ENCODE measurements at places on chromosomes 5 and 9.
A peak's percentile ranks its signal among the peaks of the same experiment; 100 is the strongest.

DNA sequence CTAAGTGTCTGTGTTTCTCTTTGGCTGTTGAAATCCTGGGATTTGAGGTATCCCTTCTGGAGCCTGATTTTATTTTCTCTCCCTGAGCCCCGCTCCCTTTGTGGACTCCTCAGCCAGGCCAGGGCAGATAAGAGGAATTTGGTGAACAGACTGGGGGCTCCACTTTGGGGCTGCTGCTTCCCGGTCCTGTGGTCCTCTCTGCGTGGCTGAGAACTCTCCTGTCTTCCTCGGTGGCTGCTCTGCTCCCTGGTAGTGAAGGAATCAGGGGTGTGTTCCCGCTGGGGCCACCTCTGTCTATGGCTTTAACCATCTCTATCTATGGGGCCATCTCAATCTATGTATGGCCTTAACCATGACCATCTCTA lies 71.7 kb upstream of the SH3PXD2B start:
- DNase-seq, result no peak

GRCh38 chr5:17224858-17225511 lies 7.6 kb downstream of the BASP1 start:
- no peak for DNase-seq

- DNase-seq, result no peak
Observed at GRCh38 chr9:131685753-131686706, 53.8 kb downstream of the RAPGEF1 start.

DNA sequence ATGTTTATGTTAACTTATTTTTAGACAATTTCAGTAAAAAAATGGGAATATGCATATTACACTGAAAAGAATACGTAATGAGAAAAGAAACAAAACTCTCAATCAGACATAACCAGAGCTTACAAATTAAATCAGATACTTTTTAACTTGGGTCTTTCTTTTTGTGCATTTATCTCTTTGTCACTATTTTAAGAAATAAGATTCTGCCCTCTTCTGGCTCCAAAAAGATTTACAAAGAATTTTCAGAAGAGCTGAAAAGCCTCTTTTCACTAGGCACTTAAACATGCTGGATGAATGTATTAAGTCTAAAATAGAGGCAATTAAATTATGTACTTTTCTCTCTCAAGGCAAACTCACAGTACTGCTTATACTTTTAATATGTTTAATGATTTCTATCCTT lies 55.5 kb downstream of the CEP120 start:
- DNase-seq, result no peak

DNA sequence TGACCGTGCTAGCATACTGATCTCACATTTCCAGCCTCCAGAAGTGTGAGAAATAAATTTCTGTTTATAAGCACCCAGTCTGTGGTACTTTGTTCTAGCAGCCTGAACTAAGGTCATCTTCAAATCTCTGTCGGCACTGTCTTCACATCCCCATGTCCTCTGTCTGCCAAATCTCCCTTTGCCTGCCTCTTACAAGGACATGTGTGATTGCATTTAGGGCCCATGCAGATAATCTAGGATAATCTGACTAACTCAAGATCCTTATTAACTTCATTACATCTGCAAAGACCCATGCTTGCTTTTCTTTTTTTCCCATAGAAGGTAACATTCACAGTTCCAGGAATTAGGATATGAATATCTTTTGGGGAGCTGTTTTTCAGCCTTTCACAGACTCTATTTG lies 132.7 kb downstream of the AOPEP start:
- DNase-seq, result no peak

GRCh38 chr9:88182501-88182900 lies 44.2 kb upstream of the SPATA31C2 start:
- no peak for DNase-seq

DNA sequence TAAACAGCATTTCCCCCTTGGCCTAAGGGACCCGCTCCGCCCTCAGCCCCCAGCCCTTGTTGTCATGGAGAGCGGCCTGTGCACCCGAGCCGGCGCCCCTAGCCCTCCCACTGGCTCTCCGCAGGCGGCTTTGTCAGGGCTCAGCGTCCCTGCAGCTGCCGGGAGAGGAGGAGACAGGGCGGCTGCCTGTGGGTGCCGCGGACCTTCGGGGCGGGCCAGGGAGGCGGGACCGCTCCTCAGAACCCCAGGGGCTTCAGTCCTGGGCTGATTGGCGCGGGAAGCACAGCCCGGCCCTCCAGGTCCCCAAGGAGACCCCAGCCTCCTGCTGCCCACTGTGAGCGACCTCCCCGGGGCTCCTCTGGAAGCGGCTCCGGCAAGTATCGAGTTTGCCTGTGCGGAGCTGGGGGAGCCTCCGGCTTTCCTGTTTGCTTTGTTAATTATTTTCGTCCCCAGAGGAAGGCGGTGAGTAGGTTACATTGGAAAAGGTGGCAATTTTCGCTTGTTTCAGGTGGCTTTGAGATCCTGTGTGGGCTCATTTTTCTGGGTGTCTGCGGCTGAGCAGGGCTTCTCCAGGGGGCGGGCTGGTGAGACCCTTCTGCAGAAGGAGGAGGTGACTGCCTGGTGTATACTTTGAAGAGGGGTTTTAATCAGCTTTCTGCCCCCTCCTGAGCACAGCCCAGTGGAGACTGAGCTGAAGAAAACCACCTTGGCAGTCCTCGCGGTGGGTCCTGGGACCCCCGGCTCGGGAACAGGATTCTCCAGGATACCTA lies at the start of gene FGD3:
Gene FGD3 (plus strand): TSS at position 256 of the 770 bp plus-strand sequence. CDS start 28,734 bp downstream, outside the sequence.
- no peak for DNase-seq

DNA sequence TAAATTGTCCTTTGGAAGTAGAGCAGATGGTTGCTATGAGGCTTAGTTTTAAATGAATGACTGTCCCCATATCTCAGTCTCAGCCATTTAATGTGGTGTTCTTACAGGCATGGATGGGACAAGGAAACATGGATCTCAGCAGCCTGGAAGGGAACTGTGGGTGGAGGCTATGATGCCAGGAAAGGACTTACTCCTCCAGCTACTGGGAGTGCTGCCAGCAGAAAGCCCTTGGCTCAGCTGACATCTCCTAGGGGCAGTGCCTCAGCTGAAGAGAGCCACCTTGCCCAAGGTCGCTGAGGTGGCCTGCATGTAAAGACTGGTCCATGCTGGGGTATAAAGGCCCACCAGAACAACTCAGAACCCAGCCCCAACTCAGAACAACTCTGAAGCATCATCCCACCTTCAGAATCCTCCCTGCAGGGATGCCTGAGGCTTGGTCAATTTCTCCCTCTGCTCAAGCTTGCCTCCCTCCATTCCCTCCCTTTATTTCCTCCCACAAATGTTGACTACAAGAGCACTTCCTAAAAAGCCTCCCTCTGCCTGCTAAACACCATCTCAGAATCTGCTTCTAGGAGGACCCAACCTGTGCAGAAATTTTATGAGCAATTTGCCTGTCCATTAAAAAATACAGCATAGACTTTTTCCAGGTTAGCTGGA lies 1.8 kb upstream of the PDE8B start:
- no peak for DNase-seq

- DNase-seq, result no peak
Observed at GRCh38 chr5:5617024-5617423, 194.5 kb downstream of the ICE1 start.

DNA sequence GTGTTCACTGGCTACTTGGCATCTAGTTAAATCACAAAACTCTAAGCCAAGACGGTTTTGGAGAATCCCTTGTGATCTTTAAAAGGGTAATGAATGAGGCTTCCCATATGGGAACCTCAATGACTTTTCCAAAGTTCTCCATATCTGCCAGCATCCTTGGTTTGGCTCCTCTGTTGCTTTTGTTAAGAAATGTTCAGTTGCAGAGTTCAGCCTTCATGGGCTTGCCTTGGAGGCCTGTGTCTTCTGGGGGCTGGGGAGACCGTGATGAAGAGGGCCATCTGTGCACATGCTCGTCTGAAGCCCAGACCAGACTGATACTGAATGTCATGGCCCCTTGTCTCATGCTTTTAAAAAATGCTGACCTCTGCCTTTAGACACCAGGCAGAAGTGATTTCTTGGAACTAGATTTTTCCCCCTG lies 84.3 kb downstream of the RAI14 start:
- DNase-seq, result no peak

DNA sequence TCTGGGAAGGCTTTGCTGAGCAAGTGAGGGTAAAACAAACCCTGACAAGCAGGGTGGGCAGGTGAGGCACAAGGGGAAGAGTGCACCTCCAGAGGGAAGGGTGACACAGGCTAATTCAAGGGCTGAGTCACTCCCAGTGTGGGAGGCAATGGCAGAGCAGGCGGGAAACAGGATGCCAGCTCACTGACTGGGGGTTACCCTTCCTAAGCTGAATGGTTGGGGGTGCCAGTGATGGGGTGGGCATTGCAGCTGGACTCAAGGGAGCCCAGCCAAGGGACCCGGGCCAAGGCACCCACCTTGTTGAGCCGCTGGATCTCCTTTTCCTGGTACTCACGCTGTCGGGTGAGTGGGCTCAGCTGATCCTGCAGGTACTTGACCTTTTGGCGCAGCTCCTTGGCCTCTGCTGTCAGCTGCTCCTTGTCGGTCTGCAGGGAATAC lies 18.4 kb downstream of the GPX3 start:
- no peak for DNase-seq

GRCh38 chr9:125379208-125379607 lies 117.6 kb downstream of the GAPVD1 start:
- DNase-seq, result no peak

DNA sequence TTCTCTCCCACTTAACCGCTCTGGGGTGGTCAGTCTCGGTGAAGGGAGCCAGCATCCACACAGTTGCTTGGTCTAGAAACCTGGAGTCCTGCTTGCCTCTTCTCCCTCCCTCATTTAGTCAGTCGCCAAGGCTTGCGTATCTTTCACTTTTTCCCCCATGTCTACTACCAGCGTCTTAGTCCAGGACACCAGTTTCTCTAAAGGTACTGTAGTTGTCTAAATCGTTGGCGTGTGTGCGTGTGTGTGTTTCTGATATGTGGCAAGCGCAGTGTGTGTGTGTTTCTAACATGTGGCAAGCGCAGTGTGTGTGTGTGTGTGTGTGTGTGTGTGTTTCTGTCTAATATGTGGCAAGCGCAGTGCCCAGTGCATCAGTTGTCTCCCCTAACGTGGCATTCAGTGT lies 641 bp downstream of the ATP6V1G1 start:
- DNase-seq, result no peak

- DNase-seq, result no peak
Observed at GRCh38 chr9:37931592-37931991, 27.7 kb upstream of the SLC25A51 start.

GRCh38 chr9:81886665-81887064 lies 41.6 kb upstream of the SPATA31D4 start:
- DNase-seq, result no peak

- no peak for DNase-seq
Observed at GRCh38 chr9:136673975-136674785, 11.5 kb downstream of the EGFL7 start.

DNA sequence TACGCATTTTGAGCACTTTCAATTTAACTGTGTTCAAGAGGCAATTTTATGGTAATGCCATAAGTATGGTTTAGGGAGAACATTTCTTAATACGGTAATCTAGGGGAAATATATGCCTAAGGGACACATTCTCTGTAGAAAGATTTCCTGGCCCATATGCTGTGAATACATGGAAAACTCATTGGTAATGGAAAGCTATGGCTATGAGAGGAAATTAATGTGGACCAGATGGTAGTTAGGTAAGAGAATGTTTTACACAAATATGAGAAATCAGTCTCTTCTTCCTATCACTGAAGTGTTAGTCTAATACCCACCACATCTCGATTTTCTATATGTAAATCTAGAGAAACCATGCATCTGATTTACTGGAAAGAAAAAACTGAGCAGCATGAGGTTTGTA lies 105.0 kb downstream of the SEMA6A start:
- DNase-seq, result no peak

DNA sequence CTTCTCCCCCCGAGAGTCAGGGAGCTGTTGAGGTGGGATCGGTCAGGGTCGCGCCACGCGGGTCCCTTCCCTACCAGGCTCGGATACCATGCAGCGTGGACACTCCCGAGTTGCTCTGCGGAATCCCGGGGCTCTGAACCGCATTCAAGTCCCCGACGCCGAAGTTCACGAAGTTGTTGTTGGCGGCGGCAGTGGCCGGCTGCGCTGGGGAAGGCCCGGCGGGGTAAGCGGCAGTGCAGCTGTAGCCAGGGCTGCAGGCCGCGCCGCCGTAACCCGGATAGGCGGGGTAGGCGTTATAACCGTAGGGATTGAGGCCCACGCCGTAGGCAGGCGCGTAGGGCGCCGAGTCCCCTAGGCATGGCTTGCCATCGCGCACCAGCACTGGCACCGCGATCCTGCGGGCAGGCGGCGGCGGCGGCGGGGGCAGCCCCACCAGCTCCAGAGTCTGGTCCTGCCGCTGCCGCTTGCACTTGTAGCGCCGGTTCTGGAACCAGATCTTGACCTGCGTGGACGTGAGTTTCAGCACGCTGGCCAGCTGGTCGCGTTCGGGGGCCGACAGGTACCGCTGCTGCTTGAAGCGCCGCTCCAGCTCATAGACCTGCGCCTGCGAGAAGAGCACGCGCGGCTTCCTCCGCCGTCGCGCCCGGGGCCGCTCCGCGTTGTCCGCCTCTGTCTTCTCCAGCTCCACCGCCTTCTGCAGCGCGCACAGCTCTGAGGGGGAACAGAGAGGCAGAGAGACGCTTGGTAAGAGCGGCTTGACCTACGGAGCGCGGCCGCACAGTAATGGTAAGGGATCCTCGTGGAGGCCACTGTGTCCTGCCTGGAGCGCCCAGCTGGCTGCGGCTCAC lies 2.3 kb downstream of the NKX2-5 start:
- DNase-seq, result no peak

DNA sequence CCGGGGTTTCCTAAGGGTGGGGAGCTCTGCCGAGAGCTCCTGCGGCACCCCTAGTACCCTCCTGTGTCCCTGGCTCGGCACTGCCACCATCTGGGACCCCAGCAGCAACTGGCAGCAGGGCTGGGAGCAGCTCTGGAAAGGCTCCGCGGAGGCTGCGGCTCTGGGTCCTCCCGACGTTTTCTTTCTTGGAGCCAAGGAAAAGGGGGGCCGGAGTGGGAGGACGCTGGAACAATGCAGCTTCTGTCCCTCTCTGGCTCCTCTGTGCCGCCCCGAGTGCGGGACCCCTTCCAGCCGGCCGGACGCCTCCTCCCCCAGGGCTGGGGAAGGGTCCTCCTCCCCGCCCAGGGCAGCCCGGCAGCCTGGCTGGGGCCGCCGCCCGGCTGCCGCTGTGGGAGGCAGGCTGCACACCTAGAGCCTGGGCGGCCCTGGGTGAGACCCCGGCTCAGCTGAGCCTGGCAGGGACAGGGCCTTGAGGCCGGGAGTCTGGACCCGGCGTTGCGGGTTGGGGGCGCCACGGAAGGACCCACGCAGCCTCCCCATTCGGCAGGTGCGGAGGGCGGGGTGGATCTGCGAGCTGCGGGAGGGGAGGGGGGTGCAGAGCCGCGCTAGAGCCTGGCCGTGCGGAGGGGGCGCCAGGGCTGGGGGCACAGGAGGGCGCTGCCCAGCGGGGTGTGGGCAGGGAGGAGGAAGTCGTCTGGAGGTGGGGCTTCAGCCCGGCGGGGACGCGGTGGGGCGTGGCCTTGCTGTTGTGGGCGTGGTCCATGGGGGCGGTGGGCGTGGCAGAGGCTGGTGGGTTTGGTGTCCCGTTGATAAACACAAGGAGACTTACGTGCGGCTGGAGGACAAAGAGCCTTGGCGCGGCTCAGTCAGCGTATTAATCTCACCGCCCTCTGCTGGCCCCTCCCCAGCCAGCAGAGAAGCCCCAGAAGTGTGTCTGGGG lies 15.1 kb downstream of the GPSM1 start:
- peak; percentile 62 for DNase-seq
